Gastrocnemius medialis (tissue), 4 donors: ENCODE measurements at places on chromosomes 7 and 10. TPM values are rescaled to one million over a fixed set of nuclear protein-coding genes. Genes with fewer than 3 reads are reported as not detected.

The ZDHHC16 gene
- total RNA-seq, result 29.0 TPM

The HOXA7 gene
- total RNA-seq, result 8.0 TPM

The HKDC1 gene
- total RNA-seq, result 0.18 TPM

DNA sequence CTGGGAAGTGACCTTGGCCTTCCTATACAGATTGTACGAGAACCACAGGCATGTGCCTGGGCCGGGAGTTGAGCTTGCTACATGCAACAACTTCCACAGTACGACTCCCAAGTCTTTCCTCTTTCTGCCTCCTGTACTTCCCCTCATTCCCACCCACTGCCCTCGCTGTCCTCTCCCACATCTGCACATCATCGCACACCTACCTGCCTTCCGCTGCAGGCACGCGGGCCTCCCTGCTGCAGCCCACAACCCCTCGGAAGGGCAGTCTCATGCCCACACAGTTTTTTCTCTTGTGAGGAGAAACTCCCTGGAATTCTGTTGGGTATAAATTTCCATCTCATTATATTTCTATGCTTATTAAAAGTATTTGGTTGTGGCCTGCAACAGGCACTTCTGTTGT, 117.2 kb downstream of the ACTR3B start:
- DNase-seq, result no peak

GRCh38 chr10:69863580-69863979, 61.9 kb downstream of the COL13A1 start:
- DNase-seq, result no peak

- no peak for DNase-seq
Measured at GRCh38 chr7:50405221-50405620, 44.9 kb downstream of the FIGNL1 start.
